ENCODE measurements at places on chromosomes 3 and 15.

GRCh38 chr3:34938784-34939183 is 700.5 kb upstream of the ARPP21 start:
- no peak for DNase-seq
- H3K36me3 ChIP-seq, result no peaks in the 10 kb centered on the region
- H3K27ac ChIP-seq, result no peak overlapping the region
- no peaks in the 10 kb centered on the region for H3K4me1 ChIP-seq
- H3K4me3 ChIP-seq, result no peak overlapping the region

DNA sequence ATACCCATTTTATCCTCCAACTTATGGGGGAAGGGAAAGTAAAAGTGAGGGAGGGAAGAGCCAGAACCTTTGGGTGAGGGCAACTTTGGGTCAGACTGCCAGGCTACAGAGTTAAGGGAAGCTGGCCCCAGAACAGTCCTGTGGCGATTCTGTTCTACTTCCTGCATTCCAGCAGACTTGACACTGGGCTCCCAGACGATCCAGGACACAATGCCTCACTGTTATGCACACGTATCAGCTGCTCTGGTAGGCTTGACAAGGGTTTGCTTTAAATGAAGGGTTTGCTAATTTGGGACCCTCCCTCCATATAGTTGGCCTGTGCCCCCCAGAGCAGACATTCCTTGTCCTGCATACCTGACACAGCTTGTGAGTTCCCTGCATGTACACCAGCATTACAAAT is 10.7 kb downstream of the GORASP1 start:
- no peak for DNase-seq
- H3K36me3 ChIP-seq, result peaks cover 26% of the 10 kb centered on the region

GRCh38 chr3:177421481-177421785 is 224.2 kb upstream of the TBL1XR1 start:
- no peak for DNase-seq
- no peak overlapping the region for H3K4me3 ChIP-seq
- peaks cover 45% of the 10 kb centered on the region for H3K4me1 ChIP-seq
- no peaks in the 10 kb centered on the region for H3K27me3 ChIP-seq

DNA sequence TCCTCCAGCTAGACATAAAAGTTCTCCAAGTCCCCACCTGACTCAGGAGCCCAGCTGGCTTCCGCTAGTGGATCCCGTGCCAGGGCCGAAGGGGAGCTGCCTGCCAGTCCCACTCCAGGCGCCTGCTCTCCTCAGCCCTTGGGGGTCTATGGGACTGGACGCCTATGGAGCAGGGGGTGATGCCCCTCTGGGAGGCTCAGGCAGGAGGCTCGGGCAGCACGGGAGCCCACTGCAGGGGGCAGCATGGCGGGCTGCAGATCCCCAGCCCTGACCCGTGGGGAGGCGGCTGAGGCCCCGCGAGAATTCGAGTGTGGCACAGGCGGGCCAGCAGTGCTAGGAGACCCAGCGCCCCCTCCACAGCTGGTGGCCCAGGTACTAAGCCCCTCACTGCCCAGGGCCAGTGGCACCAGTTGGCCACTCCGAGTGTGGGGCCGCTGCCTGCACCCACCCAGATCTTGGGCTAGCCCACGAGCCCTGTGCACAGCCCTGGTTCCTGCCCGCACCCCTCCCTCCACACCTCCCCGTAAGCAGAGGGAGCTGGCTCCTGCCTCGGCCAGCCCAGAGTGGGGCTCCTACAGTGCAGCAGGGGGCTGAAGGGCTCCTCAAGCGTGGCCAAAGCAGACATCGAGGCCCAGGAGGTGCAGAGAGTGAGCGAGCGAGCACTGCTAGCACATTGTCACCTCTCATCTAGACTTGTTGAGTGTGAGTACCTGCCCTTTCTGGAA is 221.3 kb upstream of the NSMCE3 start:
- H3K4me3 ChIP-seq, result no peak overlapping the region
- no peaks in the 10 kb centered on the region for H3K4me1 ChIP-seq
- peaks cover 10% of the 10 kb centered on the region for H3K27me3 ChIP-seq
- no peak overlapping the region for H3K27ac ChIP-seq
- no peaks in the 10 kb centered on the region for H3K36me3 ChIP-seq

- peaks cover 12% of the 10 kb centered on the region for H3K27me3 ChIP-seq
- no peak for DNase-seq
- no peak overlapping the region for H3K27ac ChIP-seq
These were observed 22.4 kb upstream of the IL16 start for GRCh38 chr15:81174125-81174791.

DNA sequence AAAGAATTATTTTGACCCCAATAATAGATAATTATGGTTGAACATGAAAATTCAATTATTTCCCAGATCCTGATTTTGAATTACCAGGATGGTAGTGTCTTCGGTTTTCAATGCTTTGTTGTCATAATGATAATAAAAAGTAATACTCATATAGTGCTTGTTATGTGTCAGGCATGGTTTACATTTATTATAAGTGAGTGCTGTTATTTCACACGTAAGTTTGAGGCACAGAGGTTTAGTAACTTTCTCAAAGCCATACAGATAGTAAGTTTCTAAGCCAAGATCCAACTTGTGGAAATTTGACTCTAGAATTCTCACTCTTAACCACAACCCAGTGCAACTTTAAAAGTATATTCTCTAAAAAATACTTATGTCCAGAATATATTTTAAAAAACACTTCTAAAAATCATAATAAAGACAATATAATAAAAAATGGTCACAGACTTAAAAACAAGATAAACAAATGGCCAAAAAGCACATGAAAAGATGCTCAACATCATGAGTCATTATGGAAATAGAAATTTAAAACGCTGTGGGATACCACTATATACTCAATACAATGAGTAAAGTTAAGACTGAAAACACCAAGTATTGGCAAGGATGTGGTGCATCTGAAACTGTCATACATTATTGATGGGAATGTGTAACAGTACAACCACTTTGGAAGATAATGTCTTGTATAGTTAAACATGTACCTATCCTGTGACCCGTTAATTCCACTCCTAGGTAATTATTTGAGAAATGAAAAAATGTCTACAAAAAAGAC is 45.2 kb downstream of the SPRED1 start:
- H3K4me3 ChIP-seq, result no peak overlapping the region
- H3K4me1 ChIP-seq, result peaks cover 6% of the 10 kb centered on the region
- H3K36me3 ChIP-seq, result no peaks in the 10 kb centered on the region
- no peak overlapping the region for H3K27ac ChIP-seq
- no peak for DNase-seq
- peaks cover 11% of the 10 kb centered on the region for H3K27me3 ChIP-seq

GRCh38 chr3:186529201-186529999 is 14.8 kb downstream of the CRYGS start:
- DNase-seq, result no peak
- no peak overlapping the region for H3K4me3 ChIP-seq
- H3K4me1 ChIP-seq, result peaks cover 63% of the 10 kb centered on the region

- H3K4me3 ChIP-seq, result no peak overlapping the region
- H3K36me3 ChIP-seq, result no peaks in the 10 kb centered on the region
- no peaks in the 10 kb centered on the region for H3K27me3 ChIP-seq
- no peaks in the 10 kb centered on the region for H3K4me1 ChIP-seq
- no peak for DNase-seq
These were observed 119.9 kb upstream of the NDN start for GRCh38 chr15:23806980-23807379.
